ENCODE measurements at places on chromosomes 7 and 10. TPM values are rescaled to one million over a fixed set of nuclear protein-coding genes. Genes with fewer than 3 reads are reported as not detected.
A peak's percentile ranks its signal among the peaks of the same experiment; 100 is the strongest.

SEMA4G gene
- 36.3 TPM for total RNA-seq

HIP1 gene
- 29.4 TPM for total RNA-seq

LIPK gene
- total RNA-seq, result 2.6 TPM

FLNC gene
- 4.5 TPM for total RNA-seq

- H3K4me1 ChIP-seq, result no peaks in the 10 kb centered on the region
- no peaks in the 10 kb centered on the region for H3K27me3 ChIP-seq
- no peak overlapping the region for H3K27ac ChIP-seq
Observed at GRCh38 chr10:127119936-127120335, 76.5 kb downstream of the INSYN2A start.

- DNase-seq, result no peak
- no peaks in the 10 kb centered on the region for H3K4me1 ChIP-seq
- H3K36me3 ChIP-seq, result no peaks in the 10 kb centered on the region
- H3K27ac ChIP-seq, result peak overlapping the region; percentile 18
- peaks cover 12% of the 10 kb centered on the region for H3K27me3 ChIP-seq
- no peak overlapping the region for H3K4me3 ChIP-seq
Observed at GRCh38 chr10:101716891-101717659, 22.1 kb upstream of the FBXW4 start.

- no peak overlapping the region for H3K27ac ChIP-seq
- no peaks in the 10 kb centered on the region for H3K4me1 ChIP-seq
- no peak overlapping the region for H3K4me3 ChIP-seq
- H3K27me3 ChIP-seq, result peaks cover 6% of the 10 kb centered on the region
- no peaks in the 10 kb centered on the region for H3K36me3 ChIP-seq
- peak; percentile 69 for DNase-seq
Observed at GRCh38 chr10:47340608-47341170, 7.5 kb upstream of the RBP3 start.

DNA sequence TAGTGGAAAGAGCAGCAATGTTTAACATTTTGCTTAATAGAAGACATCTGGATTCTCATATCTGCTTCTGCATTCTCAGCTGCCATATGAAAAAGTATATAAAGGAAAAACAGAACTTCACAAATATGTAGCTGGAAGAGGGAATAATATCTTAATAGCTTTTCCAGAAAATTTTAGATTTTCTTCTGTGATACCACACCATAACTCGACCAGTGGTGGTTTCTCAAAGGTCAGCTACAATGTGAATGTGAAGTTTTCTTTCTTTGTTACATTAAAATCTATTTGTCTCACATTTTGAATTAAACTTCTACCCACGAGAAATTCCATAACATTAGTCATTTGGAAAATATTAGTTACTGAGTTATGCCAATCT is 339.8 kb downstream of the PARD3 start:
- no peak overlapping the region for H3K27ac ChIP-seq
- DNase-seq, result no peak
- H3K4me1 ChIP-seq, result peaks cover 13% of the 10 kb centered on the region
- H3K36me3 ChIP-seq, result no peaks in the 10 kb centered on the region
- H3K4me3 ChIP-seq, result no peak overlapping the region

DNA sequence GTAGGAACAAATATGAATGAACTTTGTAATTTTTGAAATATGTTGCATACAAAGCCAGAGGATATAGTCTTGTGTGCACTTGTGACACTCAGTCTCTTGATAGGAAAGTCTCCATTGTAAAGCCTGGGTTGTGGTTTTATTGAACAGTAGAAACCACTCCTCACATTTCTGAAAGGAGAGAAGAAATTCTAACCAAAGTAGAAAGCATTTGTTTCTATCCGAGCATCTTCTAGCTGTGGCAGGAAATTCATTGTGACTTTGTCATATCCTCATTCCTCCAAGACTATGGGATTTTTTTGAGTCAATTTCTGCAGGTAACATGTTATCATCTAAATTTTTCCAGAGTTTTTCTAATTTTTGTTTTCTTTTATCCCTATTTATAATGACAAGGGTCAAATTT is 55.5 kb upstream of the NCF1 start:
- H3K4me3 ChIP-seq, result no peak overlapping the region
- H3K36me3 ChIP-seq, result peaks cover 64% of the 10 kb centered on the region
- DNase-seq, result no peak

GRCh38 chr7:21763818-21764217 is 181.9 kb downstream of the CDCA7L start:
- H3K4me1 ChIP-seq, result no peaks in the 10 kb centered on the region
- no peak for DNase-seq
- H3K36me3 ChIP-seq, result no peaks in the 10 kb centered on the region
- H3K27ac ChIP-seq, result no peak overlapping the region
- H3K4me3 ChIP-seq, result no peak overlapping the region

DNA sequence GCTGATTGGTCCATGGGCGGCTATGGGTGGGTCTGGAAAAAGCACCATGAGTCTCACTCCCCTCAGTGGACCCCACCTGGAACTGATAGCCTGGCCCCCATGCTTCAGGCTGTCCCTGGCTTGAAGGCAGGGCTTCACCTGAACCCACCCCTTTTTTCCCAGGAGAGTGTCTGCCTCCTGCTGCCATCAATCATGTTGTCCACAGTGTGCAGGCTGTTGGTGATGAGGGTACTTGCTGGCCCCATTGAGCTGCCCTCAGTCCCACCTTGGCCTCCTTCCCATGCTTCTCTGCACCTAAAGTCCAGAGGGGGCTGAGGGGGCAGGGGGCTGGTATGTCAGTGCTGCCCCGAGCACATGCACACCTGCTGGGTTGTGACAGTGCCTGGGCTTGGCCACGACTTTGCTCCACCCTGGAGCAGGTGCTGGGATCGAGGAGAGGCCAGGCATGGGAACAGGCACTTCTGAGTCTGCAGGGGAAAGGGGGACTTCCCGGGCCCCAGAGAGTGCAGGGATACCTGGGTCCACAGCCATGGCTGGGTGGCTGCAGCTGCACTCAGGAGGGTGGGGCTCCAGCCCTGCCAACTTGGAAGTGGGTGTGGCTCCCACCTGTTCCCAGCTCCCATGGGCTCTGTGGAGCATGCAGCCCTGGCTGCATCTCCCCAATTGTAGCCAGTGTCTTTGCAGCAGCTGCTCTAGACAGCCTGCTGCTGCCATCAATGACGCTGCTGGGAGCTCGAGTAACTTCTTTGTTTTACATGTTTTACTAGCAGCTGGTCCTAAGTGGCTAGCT is 56.9 kb downstream of the ADK start:
- no peaks in the 10 kb centered on the region for H3K27me3 ChIP-seq
- DNase-seq, result no peak
- H3K4me1 ChIP-seq, result peaks cover 29% of the 10 kb centered on the region
- peak overlapping the region; percentile 81 for H3K27ac ChIP-seq
- no peak overlapping the region for H3K4me3 ChIP-seq
- H3K36me3 ChIP-seq, result no peaks in the 10 kb centered on the region

DNA sequence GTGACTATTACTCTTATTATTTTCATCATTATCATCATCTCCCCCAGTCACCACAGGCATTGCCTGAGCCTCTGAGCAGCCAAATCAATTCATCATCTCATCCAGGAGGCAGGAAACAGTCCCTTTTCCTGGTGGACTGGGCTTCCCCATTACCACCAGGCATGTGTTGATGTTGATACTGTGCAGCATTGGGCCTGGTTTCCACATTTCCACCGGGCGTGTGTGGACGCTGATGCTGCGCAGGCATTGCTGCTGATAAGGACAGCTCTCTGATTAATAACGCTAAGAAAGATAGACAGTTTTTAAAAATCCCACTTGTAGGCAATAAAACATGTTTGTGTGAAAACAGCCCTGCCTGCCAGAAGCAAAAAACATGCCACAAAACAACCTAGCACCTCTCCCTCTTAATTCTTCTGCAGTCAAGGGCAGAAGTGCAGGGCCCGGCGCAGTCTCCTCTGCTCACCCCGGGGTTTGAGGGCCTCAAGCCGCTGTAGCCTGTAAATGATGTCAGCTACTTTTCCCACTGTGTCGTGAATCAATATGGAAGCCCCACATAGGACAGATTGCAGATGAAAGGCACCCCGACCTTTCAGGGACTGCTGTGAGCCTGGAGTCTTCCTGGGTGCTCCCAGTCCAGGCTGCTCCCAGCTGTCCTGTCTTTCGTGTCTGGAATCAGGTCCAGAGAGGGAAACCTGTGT is 216.0 kb downstream of the WDR37 start:
- no peaks in the 10 kb centered on the region for H3K27me3 ChIP-seq
- H3K4me1 ChIP-seq, result no peaks in the 10 kb centered on the region
- DNase-seq, result no peak
- H3K4me3 ChIP-seq, result no peak overlapping the region
- H3K36me3 ChIP-seq, result no peaks in the 10 kb centered on the region
- H3K27ac ChIP-seq, result no peak overlapping the region

GRCh38 chr10:70362328-70362727 is 20.1 kb downstream of the LRRC20 start:
- peaks cover 23% of the 10 kb centered on the region for H3K4me1 ChIP-seq
- DNase-seq, result no peak
- no peaks in the 10 kb centered on the region for H3K36me3 ChIP-seq
- no peaks in the 10 kb centered on the region for H3K27me3 ChIP-seq
- H3K27ac ChIP-seq, result no peak overlapping the region
- no peak overlapping the region for H3K4me3 ChIP-seq

GRCh38 chr10:10313149-10313835 is 704.4 kb upstream of the CELF2 start:
- no peak overlapping the region for H3K4me3 ChIP-seq
- H3K27me3 ChIP-seq, result no peaks in the 10 kb centered on the region
- no peak for DNase-seq
- H3K4me1 ChIP-seq, result no peaks in the 10 kb centered on the region

DNA sequence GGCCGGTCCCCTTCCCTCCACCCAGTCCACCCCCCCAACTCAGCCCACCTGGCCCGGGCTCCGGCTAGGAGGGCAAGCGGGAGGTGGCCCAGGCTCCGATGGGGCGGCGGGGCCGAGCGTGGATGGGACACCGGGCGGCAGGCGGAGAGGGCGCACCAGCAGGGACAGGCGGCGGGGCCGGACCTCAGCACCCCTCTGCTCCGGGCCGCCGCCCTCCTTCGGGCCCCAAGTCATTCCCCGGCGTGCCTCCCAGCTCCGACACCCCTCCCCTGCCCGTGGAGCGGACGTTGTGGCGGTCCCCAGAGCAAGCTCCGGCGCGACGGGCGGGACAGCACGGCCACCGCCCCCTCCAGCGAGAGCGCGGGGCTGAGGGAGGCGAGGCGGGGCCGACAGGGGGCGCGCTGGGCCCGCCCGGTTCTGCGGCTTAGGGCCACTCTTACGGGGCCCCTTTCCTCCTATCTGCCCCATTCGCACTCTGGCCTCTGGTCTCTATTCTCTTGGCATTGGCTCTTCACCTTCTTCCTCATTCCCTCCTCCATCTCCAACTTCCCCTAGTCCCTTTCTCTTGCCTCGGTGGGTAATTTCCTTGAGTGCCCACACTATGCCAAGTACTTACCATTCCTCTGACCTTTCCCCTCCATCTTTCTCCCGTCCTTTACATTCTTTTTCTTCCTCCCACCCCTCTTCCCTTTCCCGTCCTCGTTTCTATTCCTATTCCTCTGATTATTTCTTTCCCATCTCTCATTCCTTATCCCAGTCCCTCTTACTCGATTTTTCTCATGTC is 701 bp upstream of the GBX1 start:
- no peak for DNase-seq
- H3K4me1 ChIP-seq, result peaks cover 17% of the 10 kb centered on the region
- H3K27me3 ChIP-seq, result peaks cover 66% of the 10 kb centered on the region

DNA sequence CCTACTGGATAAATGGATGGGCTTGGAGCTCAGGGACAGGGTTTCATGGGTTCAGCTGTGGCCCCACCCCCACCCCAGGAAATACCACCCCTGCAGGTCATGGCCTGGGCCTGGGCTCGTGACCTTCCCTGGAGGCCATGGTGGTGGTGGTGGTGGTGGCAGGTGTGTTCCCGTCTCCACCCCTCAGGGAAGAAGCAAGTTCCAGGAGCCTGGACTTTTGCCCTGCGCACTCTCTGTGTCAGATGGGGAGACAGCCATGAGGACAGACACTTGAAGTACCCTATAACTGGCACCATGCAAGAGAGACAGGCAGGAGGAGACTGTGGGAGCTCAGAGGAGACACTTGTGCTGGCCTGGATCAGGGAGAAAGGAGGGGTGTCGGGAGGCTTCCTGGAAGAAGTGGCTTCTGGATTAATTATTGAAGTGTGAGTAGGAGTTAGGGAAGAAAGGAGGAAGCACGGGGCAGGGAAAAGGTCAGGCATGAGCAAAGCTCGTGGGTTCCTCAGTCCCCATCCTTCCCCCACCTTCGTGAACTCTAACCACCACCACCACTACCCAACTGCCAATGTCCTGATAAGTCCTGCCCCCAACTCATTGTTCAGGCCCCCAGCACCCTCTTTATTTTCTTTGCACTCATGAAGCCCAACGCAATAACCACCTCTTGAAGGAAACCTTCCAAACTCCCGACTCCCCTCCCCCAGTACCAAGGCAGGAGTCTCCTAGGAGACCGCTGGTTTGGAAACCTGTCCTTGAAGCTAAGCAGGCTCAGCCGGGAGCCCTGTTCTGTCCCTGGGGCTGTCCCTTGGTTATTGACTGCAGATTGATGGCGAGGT is 8.9 kb downstream of the SH2B2 start:
- DNase-seq, result no peak
- H3K27ac ChIP-seq, result no peak overlapping the region
- no peaks in the 10 kb centered on the region for H3K36me3 ChIP-seq
- H3K4me3 ChIP-seq, result no peak overlapping the region
- no peaks in the 10 kb centered on the region for H3K4me1 ChIP-seq
- H3K27me3 ChIP-seq, result peaks cover 7% of the 10 kb centered on the region

DNA sequence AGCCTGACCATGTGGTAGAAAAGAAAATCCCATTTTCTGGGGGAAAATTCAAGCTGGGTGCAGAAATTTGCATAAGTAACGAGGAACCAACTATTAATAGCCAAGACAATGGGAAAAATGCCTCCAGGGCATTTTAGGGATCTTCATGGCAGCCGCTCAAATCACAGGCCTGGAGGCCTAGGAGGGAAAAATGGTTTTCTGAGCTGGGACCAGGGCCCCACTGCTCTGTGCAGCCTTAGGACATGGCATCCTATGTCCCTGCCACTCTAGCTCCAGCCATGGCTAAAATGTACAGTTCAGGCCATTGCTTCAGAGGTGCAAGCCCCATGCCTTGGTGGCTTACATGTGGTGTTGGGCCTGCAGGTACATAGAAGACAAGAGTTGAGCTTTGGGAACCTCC is 459.0 kb downstream of the PCDH15 start:
- H3K27me3 ChIP-seq, result no peaks in the 10 kb centered on the region
- no peaks in the 10 kb centered on the region for H3K4me1 ChIP-seq
- no peak for DNase-seq
- no peak overlapping the region for H3K4me3 ChIP-seq
- H3K27ac ChIP-seq, result no peak overlapping the region

- peak overlapping the region; percentile 71 for H3K27ac ChIP-seq
- no peaks in the 10 kb centered on the region for H3K36me3 ChIP-seq
- H3K4me1 ChIP-seq, result peaks cover 15% of the 10 kb centered on the region
Observed at GRCh38 chr10:30583778-30584415, 45.7 kb downstream of the LYZL2 start.

DNA sequence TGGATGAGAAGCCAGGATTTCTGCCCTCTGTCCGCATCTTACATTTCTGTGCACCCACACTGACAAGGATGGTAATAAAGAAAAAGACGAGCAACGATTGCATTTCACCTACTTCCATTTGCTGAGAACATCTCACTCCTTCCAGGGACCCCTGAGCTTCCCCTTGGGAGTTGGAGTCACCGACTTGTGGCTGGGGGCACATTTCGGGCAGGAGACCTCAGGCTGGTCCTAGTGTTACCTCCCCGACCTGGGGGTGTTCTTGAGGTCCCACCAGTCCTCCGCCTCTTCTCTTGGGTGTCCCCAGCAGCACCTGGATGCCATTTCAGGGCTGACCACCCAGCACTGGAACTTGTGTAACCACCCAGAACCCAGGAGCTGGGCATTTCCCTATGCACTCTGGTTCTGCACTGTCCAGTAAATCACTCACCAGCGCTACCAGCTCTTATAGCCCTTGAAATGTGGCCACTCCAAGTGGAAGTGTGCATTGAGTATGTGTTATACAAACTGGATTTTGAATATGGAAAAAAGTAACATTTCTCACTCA is 84.9 kb downstream of the LANCL2 start:
- peaks cover 19% of the 10 kb centered on the region for H3K27me3 ChIP-seq
- DNase-seq, result no peak
- peaks cover 5% of the 10 kb centered on the region for H3K4me1 ChIP-seq
- no peak overlapping the region for H3K27ac ChIP-seq
- no peak overlapping the region for H3K4me3 ChIP-seq
